GM18507 (cell line): ENCODE measurements at places on chromosomes 7 and 10.

- DNase-seq, result no peak
Measured at GRCh38 chr10:122421742-122422141, 32.7 kb upstream of the ARMS2 start.

DNA sequence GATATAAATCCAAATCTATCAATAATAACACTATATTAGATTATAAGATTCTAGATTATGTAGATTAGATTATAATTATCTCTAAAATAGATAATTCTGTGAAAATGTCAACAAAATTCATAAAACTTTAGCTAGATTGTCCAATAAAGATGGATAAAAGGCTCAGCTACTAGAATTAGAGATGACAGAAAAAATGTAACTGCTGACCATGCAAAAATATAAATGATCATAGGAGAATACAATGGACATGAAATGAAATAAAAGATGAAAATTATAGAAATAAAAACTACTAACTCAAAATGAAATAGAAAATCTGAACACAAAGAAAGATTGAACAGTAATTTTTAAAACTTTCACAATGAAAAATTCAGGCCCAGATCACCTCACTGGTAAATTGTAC is 1332.1 kb upstream of the CELF2 start:
- DNase-seq, result no peak

- no peak for DNase-seq
Measured at GRCh38 chr10:28403090-28403489, 100.2 kb upstream of the MPP7 start.

GRCh38 chr7:156327474-156327873 is 313.1 kb upstream of the RNF32 start:
- DNase-seq, result no peak

DNA sequence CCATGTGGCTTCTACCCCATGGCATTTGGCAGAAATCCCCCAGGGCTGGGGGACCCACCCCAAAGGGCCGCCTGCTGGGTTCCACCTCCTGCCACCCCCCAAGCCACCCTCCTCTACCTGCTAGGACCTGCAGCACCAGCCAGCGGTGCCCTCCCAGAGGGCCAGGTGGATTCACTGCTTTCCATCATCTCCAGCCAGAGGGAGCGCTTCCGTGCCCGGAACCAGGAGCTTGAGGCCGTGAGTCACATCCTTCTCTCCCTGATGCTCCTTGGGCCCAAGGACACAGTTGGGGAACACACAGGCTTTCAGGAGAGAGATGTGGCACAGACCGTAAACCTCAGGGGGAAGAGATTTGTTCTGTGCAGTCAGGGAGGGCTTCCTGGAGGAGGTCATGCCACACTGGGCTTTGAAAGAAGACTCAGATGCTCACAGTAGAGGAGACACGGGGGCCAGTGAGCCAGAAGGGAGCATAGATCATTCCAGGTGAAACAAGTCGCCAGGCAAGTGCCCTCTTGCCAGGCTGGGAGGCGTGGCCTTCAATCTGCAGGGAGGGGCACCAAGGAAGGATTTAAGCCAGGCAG is 11.5 kb upstream of the SH2B2 start:
- DNase-seq, result no peak

DNA sequence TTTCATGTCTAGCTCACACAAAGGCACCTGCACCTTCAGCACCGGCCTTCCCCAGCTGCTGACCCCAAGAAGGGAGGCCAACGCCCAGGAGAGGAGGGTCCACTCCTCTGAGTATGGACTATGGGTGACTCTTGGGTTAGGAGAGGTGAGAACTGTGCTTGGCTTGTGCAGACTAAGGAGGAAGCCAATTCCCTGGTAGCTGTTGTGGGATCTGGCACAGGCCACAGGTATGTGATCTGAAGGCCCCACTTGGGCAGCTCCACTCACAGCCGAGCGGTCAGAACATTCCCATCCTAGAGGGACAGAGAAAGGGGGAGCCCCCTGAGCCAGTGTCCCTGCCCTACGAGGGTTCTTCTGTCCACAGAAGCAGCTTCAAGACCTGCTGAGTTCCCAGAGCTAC is 52.8 kb upstream of the FIGNL1 start:
- no peak for DNase-seq

DNA sequence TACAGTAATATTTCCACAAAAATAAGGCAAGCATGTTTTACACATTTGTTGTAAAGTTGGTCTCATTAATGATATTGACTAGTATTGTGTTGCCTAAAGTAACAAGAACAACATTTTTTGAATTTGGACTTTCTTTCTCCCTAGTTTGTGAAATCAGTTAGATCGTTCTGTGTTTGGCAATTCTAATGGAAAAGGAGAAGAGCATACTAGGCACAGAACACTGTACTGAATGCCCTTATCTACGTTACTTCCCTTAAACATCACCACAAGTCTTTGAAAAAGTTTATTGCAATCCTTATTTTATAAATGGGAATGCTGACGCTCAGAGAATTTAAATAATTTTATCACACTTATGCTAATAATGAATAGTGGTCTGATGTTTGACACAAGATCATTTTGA is 372.2 kb downstream of the EXOC4 start:
- DNase-seq, result no peak

GRCh38 chr7:738241-738640 is 11.2 kb upstream of the PRKAR1B start:
- no peak for DNase-seq

GRCh38 chr10:93977442-93977841 is 16.3 kb upstream of the PLCE1 start:
- DNase-seq, result no peak

DNA sequence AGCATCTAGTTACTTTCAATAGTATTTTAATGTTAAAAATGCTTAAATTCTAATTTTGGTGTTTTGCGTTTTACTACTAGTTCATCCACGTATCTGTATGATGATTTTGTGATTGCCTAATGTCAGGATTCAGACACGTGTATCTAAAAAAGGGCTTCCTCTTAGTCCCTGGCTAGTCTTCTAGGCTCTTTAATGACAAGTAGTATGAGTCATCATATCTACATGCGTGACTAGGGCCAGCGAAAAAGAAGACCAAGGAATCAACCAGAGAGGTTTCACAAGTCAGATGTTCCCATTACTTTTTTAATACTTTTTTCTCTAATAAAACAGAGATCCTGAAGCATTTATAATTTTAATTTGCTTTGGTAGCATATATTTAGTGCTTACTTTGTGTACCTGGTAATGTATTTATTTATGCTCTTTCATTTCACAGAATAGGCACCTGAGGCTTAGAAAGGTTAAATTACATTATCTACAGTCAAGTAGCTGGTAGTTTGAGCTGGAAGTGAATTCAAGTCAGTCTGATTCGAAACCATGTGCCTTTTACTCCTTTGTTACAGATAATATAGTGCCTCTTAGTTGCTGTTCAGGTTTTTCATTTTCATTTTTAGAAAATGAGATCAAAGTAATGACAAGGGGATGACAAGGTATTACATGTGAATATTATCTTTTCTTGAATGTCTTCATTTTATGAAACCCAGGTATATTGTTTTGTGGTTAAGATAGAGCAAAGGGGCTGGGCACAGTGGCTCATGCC is 140.3 kb downstream of the FOXP2 start:
- DNase-seq, result no peak

GRCh38 chr10:29917311-29917710 is 142.1 kb downstream of the JCAD start:
- no peak for DNase-seq

- no peak for DNase-seq
Measured at GRCh38 chr10:7199152-7199760, 211.6 kb downstream of the SFMBT2 start.

GRCh38 chr7:7979558-7979957 is 11.0 kb downstream of the GLCCI1 start:
- no peak for DNase-seq

DNA sequence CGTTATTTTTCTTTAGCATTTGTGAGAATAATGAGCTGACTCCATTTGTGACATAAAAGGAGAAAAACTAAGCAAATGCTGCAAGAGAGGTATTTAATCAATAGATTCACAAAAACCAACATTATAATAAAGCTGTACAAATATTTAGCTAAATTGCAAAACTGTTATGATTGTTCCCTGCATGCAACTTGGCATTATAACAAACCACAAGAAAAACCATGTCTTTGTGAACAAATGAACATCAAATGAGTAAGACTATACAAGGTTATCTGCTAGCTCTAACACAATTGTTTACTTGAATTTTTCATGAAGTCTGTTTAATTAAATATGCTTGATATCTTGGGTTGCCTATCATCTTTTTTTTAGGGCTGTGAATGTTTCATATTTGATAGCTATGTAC is 50.8 kb upstream of the PPP1R9A start:
- no peak for DNase-seq

DNA sequence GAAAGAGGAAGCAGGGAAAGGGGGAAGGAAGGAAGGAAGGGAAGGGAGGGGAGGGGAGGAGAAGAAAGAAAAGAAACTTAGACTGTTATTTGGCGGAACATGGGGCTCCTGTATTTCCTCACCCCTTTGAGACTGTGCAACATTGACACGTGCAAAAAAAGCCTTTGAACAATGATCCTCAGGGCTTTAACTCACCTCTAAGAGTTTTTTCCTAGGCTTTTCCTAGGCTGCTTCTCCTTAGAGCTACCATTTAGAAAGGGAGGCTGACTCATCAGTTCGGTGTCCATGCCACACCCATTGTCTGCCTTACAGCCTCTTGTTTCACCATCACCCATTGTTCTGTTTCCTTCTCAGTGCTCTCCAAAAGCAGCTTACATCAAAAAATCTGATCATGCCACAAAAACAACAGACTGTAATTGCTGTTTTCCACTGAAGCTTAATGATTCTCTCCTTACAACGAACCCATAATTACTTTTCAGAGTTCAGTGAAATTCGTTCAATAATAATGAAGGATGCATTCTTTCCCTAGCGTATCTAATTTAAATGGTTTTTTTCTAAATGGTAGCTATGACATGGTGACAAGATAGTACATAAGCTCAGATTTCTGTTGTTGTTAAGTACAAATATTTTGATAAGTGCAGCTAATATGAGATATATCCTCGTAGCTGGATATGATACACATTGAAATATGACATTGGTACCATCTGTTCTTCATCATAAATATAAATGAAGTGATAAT is 90.8 kb downstream of the PRLHR start:
- no peak for DNase-seq

DNA sequence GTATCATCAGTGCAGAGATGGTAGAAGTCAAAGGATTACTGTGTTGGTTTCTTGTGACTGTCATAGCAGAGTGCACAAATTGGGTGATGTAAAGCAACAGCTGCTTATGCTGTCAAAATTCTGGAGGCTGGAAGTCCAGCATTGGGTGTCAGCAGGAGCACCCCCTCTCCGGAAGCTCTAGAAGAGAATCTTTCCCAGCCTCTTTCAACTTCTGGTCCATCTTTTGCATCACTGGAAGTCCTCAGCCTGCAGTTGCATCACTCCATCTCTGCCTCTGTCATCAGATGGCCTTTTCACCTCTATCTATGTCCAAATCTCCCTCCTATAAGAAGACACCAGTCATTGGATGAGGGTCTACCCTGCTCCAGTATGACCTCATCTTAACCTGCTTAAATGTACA is 35.8 kb upstream of the GALNTL5 start:
- DNase-seq, result no peak

- DNase-seq, result no peak
Measured at GRCh38 chr7:112635742-112636141, 154.5 kb downstream of the TMEM168 start.
